Left renal cortex interstitium (tissue), 4 donors: ENCODE measurements at places on chromosomes 5 and 9.

DNA sequence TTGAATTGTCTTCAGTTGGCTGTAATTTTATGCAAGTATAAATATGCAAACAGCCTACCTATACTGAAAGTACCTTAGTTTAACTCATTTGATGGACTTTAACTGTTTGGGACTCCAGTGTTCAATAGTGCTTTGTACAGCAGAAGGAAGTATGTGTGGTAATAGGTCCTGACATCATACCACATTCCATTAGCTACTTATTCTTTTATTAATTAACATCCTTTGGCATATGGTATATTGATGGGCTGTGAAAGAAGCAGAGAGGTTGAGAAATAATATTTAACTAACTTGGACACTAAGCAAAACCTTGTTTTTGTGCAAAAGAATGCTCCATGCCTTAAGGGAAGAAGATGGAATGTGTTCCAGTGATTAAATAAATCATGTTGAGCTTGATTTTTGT lies 97.6 kb upstream of the SEMA6A start:
- no peak for DNase-seq

GRCh38 chr5:42555797-42556196 lies 132.6 kb downstream of the GHR start:
- DNase-seq = no peak

DNA sequence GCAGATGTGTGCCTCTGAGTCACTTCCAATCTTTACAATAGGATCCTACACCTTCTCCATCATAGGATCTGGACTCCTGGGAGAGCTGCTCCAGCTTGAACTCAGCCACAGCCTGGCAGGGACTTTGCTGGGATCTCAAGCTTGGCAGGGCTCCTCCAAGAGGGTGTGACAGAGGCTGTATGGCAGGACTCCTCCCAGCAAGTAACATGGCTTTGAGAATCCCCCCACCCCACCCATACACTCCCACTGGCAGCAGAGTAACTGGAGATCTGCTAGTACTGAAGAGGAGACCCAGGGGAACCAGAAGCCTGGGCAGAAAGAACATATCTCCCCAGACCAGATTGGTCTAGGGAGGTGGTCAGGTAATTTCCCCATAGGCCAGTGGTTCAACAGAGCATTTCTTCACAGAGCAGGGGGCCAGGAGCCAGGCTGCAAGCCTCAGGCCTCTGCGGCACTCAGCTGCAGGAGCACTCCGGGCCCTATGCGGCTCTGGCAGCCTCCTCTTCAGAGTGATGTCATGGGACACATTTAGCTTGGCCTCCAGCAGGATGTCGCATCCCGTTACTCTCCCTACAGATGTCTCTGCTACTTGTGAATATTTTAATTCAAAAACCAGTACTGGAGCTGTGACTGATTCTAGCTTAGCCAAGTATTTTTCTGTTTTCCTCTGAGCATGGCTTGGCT lies 1.7 kb upstream of the ACSL6 start:
- DNase-seq = no peak

DNA sequence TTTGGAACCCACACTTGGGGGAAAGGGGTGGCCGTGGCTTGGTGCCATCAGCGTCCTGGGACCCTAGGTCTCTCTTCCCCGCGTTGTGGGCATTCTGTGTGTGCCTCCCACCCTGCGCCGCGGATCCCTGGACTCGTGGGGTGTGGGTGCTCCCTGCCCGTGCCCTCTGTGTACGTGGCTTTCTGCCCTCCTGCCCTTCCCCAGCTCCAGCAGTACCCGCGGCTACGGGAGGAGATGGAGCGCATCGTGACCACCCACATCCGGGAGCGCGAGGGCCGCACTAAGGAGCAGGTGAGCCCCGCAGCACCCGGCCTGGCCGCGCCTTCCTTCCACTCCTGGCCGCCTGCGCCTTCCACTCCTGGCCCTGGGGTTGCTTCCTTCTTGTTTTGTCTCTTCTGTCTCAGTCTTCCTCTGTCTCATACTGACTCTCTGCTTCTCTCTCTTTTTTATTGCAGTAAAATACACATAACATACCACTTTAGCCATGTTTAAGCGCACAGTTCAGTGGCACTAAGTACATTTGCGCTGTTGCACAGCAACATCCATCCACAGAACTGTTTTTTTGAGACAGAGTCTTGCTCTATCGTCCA lies 30.7 kb downstream of the DNM1 start:
- DNase-seq = no peak

- no peak for DNase-seq
Observed at GRCh38 chr5:39466846-39467245, 42.1 kb upstream of the DAB2 start.

GRCh38 chr9:37812773-37813379 lies 12.3 kb downstream of the DCAF10 start:
- DNase-seq = no peak

- no peak for DNase-seq
Observed at GRCh38 chr5:60718166-60718892, 18.4 kb upstream of the DEPDC1B start.

GRCh38 chr9:19385786-19386501 lies 5.9 kb upstream of the RPS6 start:
- DNase-seq = no peak

DNA sequence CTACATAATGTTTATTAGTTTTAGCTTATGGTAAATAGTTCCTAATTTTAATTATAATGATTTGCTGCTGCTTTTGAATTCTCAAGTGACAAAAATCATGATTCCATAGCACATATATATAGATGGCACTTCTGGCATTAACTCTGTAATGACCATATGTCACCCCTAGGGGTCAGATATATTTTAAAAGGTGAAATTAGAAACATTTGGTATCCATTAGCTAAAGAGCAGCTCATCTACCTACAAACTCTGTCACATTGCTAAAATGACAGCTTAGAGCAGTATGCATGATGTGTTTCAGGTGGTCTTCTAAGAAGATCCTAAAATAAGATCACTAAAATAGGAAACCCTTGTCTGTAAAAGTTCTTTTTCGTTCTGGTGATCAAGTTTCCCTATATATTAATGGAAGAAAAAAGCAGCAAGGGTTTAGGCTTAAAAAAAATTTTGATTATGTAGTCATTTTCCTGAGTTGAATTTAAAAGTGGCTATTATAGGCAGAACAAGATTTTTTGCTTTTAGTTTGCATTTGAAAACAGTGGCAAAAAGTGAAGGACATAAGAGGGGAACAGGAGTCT lies 157.7 kb upstream of the POU5F2 start:
- DNase-seq = no peak

DNA sequence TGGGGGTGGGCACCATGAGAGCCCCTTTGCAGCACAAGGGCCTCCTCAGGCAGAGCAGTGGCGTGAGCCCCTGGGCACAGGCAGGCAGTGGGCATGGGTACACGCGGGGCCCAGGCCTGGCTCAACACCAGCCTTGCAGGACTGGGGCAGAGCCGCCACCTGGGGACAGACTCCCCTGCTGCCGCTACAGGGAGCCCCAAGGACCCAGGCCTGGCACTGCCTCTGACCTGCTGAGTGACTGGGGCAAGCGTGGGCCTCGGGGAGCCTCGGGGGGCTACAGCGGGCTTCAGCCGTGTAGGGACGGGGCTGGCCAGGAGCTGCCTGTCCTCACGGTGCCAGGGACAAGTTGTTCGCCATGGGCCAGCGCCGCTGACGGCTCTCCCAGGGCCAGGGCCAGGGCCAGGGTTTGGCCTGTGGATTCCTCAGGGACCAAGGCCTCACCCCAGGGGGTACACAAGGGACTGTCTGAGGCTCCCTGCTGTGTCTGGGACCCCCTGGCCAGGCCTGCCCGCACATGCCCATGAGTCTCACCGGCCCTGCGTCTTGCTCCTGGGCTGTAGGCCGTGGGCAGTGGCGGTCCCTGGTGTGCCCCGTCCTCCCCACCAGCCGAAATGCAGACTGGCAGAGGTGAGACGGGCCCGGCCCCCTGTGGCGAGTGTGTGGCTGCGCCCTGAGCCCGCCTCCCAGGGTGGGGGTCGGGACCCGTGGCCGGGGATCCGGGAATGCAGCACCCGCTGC lies 42.5 kb downstream of the KCNT1 start:
- DNase-seq = no peak

DNA sequence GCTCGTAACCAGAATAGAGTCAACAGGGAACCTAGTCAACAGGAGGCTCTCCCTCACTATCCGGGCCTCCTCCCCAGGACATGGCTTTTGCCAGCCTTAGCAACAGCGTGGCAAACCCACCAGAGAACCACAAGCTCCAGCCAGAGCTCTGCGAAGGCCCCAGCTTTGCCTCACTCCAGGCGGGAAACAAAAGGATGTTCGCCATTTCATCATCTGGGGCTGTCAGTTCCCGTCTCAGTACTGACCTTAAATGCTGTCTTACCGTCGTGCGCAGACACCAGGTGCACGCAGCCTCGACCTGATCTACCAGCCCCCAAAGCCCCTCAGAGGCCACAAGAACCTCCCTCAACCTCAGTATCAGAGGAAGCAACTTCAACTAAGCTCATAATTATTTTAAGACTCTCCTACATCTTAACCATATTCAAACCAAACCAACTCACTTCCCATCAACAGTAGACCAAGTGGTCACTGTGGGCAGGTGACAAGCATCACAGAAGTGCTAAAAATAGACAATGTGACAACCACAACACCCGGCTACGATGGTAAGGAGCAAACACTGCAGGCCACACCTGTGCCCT lies 71.4 kb downstream of the SEMA4D start:
- no peak for DNase-seq

DNA sequence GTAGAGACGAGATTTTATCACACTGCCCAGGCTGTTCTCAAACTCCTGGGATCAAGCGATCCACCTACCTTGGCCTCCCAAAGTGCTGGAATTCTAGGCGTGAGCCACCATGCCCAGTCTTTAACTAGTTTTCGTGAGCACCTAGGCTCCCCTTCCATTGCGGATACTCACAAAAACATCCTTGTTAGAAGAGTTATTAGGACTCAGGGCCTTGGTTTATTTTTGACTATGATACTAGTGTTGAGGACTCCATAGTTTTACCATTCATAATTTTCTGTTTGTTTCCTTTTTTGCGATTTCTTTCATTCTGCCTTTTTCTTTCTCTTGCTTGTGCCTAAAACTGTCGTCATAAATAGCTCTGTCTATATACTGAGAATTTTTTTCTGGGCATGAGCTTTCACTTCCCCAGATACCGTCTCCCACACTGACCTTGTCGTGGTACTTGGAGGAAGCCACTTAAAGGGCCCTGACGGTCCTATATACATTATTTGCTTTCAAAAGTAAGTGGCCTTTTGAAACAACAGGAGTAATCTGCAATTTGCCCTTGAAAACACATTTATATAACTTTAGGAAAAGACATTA lies 5.2 kb downstream of the F2R start:
- DNase-seq = no peak

DNA sequence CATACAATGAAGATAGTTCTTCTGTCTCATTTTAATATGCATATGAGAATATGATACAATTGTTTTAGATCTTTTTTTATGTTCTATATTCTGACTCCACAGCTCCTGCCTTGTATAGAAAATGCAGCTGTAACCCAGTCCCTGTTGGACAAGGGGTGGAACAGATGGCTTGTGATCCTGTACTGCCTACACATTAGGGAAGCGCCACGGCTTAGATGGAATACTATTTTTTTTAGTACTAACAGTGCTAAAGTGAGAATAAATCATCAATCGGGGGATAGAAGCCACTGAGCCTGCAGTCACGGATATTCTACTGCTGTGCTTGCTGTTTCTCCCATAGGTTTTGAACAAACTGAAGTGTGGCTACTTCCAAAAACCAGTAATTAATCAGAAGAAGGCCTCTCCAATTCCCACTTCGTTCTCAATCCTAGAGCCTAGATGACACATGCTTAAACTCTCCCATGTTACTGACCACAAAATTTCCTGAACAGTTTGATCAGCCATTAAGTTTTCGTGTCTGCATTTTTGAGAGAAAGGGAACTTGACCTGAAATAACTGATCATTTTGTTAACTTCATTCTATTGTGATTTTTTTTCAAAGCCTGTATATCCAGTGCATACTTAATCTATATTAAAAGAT lies 150.3 kb downstream of the CDH18 start:
- DNase-seq = no peak

DNA sequence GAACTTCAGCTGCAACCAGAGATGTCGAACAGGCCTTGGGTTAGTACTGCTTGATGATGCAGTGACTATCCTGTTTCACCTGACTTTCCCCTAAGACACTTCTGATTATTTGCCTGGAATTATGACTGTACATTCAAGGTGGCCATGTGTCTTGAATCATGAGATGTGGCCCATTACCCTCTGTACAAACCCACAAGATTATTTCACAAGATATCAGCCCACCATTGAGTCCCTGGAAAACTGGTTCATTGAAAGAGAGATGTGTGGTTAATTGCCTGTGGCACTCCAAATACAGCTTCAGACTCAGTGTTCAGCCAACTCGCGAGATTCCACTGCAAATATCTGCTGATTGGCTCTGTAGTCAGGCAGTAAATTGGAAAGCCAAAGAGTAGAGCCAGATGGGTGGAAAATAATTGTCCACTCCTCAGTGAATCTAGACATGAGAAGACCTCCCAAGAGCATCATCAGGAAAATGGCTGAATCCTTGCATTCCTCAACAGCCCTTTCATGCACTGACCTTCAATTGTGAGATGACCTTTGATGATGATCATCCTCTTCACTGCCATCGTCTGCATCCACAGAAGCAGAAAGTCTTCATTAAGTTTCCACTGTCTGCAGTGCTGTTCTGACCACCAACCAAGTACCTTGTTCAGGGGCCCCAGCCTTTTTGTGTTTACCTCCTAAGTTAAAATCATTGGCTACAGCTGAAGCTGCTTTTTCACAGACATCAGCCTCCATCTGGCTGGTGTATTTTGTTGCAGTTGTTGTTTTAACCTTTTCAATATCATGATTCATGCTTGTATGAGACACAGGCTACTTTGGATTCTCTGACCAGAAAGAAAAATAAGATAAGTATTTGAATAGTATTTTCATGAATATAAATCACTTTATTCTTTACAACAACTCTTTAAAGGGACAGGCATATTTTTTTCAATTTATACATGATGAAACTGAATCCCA lies 75.2 kb downstream of the ESM1 start:
- DNase-seq = no peak

GRCh38 chr5:60445427-60445826 lies 254.5 kb downstream of the DEPDC1B start:
- DNase-seq = no peak

DNA sequence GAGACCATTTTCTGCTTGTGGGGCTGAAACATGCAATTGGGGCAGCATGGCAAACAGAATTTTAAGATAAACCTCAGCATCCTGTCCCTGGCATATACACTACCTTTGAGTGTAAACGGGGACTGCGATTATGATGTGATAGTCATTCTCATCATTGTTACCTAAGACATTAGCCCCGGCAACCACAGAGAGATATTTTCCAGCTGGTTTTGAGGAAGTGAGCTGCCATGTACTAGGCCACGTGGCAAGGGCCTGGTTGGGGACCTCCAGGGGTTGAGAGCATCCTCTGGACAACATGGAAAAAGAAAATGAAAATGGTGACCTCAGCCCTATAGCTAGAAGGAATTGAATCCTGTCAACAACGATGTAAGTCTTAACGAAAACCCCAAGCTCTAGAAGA lies 623.6 kb upstream of the CDH18 start:
- DNase-seq = no peak
